Panc1 (cell line): ENCODE measurements at places on chromosomes 13 and 19. TPM values are rescaled to one million over a fixed set of nuclear protein-coding genes. Genes with fewer than 3 reads are reported as not detected.

Gene CELF5
- 1.2 TPM for total RNA-seq

Gene FGF22
- total RNA-seq: 0.72 TPM

Gene ELOF1
- 62.2 TPM for total RNA-seq

Gene HRC
- 0.13 TPM for total RNA-seq

DNA sequence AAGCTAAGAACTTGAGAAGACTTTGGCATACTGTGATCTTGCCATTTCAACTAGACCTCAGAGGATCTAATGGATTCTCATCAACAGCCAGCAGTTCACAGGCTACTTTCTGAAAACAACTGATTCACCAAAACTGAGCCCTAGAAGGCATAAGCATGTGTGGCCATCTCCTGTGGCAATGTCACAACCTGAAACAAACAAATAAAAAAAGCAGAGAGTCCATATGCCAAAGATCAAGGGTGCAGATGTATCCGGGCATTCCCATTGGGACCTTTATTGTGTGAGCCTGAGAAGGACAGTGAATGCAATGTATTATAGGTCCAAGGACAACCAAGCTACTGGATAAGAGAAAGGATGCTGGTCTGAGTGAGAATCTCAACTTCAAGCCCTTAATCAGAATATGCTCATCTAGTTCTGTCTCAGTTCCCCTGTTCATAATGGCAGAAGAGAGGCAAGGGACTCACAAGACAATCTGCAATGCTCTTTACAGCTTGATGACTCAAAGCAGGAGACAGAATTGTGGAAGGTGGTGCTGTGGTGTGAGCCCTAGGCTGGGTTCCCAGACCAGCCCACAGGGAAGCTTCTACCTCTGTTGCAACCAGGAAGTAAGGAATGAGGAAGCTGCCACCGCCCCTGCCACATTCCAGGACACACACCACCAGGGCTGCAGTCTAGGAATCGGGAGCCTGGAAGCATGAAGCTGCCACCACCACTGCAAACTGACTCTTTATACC is 133.7 kb downstream of the RAP2A start:
- no peak for DNase-seq

GRCh38 chr13:20241593-20241992 is 9.5 kb upstream of the GJB6 start:
- DNase-seq: no peak

- no peak for DNase-seq
These were observed 205.0 kb upstream of the RFC3 start for GRCh38 chr13:33612641-33613638.

DNA sequence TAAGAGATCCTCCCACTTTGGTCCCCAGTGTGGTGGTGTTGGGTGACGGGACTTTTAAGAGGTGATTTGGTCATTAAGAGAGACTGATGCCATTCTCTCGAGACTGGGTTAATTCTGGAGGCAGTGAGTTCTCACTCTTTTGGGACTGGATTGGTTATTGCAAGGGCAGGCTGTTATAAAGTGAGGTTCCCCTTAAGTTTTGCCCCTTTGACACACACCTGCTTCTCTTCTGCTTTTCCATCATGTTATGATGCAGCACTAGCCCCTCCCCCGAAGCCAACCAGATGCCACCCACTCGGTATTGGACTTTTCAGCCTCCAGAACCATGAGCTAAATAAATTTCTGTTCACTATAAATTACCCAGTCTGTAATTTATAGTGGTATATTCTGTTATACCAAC is 16.3 kb upstream of the GRAMD1A start:
- DNase-seq: no peak

DNA sequence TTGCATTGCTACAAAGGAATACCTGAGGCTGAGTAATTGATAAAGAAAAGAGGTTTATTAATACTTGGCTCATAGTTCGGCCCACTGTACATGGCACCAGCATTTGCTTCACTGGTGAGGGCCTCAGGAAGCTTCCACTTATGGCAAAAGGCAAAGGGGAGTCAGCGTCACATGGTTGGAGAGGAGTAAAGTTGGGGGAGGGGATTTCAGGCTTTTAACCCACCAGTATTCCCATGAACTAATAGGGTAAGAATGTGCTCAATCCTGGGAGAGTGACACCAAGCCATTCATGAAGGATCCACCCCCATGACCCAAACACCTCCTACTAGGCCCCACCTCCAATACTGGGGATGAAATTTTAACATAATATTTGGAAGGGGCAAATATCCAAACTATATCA is 82.5 kb upstream of the MYCBP2 start:
- no peak for DNase-seq
